ENCODE measurements at places on chromosomes 5 and 9. TPM values are rescaled to one million over a fixed set of nuclear protein-coding genes. Genes with fewer than 3 reads are reported as not detected.

The GHR gene
- polyA plus RNA-seq, result 24.1 TPM

The UNC5A gene
- 1.1 TPM for polyA plus RNA-seq

The ZFP2 gene
- polyA plus RNA-seq, result 2.4 TPM

The NR5A1 gene
- polyA plus RNA-seq, result not detected

The CMYA5 gene
- 206 TPM for polyA plus RNA-seq

The MSX2 gene
- polyA plus RNA-seq, result 0.44 TPM

The TEX48 gene
- polyA plus RNA-seq, result not detected

The IRX1 gene
- polyA plus RNA-seq, result 0.77 TPM

All from hindlimb muscle (tissue), 1 donor.